ENCODE measurements at places on chromosomes 1 and 21. TPM values are rescaled to one million over a fixed set of nuclear protein-coding genes. Genes with fewer than 3 reads are reported as not detected.

DNA sequence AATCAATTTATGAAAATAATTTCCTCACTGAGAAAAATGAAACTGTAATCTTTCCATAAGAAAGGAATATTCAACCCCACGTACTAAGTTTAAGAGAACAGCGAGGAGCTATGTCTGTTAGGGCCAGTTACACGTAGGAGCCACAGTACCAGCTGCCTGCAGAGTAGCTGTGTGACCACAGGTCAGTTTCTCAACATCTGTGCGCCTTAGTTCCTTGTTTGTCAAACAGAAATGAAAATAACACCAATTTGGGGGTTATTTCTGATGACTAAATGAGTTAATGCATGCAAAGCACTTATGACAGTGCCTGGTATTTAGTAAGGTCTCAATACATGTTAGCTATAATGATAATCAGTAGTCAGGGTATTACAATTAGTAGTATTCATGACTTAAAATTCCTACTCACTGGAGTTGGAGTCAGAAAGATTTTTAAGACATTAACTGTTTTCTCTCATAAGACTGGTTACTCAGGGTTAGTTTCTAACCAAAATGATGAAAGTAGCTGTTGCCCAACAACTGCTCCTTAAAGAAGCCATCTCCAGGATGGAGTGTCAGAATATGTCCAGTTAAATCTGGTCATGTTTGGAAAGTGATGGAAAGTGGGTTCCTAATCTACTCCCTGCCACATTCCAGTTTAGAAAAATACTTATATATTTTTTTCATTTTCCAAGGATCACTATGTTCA is 85.8 kb upstream of the ZNF648 start:
- H3K4me3 ChIP-seq, result no peak overlapping the region
- no peak overlapping the region for H3K27ac ChIP-seq
- no peak for DNase-seq
- H3K27me3 ChIP-seq, result peaks cover 1% of the 10 kb centered on the region
- no peaks in the 10 kb centered on the region for H3K36me3 ChIP-seq

DNA sequence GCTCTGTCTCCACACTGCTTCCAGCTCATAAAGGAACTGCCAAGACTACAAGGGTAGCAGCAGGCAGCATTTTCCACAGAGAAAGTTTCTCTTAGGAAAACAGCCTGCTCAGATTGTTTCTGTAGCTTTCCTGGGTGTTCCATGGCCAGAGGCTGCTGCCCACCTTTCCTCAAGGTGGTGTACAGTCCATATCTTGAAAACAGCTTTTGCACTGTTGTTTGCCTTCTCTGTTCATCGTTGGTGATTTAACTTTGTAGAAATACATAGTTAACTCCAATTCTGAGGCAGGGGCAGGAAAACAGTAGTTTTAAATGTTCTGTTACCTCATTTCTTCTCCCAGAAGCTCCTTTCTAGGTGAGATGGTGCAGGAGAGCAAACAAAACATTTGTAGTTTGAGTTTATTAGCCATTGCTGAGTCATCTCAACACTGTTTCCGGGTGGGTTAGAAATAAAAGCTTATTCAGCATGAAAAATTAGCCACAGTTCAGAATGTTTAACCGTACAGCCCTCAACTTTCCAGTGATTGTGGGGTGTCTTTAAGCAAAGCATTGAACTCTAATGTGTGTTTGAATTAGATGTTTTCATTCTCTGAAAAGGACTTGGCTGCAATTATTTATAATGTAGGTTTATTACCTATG is 41.7 kb downstream of the DIP2A start:
- H3K27ac ChIP-seq, result peak overlapping the region; percentile 7
- H3K27me3 ChIP-seq, result no peaks in the 10 kb centered on the region
- peaks cover 29% of the 10 kb centered on the region for H3K4me1 ChIP-seq
- no peak for DNase-seq
- peaks cover 26% of the 10 kb centered on the region for H3K36me3 ChIP-seq

DNA sequence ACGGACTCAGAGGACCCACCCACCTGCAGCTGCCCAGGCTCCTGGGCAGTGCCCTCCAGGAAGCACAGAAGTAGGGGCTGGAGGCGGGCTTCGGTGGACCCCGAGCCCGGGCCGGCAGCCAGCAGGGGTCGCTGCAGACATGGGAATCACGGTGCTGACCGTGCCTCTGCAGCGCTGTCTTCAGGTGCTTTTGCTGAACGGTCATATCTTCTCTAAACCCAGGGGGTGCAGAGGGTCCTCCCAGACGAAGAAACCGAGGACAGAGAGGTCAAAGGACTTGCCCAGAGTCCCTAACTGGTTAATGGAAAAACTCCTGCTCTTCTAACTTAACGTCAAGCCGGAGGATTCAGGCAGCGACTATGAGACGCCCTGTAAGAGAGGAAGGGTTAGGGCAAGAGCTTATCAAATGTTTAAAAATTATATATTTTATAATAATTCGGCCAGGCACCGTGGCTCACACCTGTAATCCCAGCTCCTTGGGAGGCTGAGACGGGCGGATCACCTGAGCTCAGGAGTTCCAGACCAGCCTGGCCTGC is 21.5 kb upstream of the LEFTY2 start:
- H3K4me1 ChIP-seq, result peaks cover 2% of the 10 kb centered on the region
- no peaks in the 10 kb centered on the region for H3K27me3 ChIP-seq
- H3K27ac ChIP-seq, result no peak overlapping the region
- DNase-seq, result peak; percentile 75

- H3K4me3 ChIP-seq, result no peak overlapping the region
- H3K27me3 ChIP-seq, result no peaks in the 10 kb centered on the region
- DNase-seq, result no peak
Observed at GRCh38 chr1:39852214-39852791, 31.0 kb downstream of the TRIT1 start.

- no peaks in the 10 kb centered on the region for H3K27me3 ChIP-seq
- no peaks in the 10 kb centered on the region for H3K36me3 ChIP-seq
- no peaks in the 10 kb centered on the region for H3K4me1 ChIP-seq
- H3K27ac ChIP-seq, result no peak overlapping the region
- no peak overlapping the region for H3K4me3 ChIP-seq
Observed at GRCh38 chr1:204113896-204114295, 37.9 kb downstream of the ETNK2 start.

DNA sequence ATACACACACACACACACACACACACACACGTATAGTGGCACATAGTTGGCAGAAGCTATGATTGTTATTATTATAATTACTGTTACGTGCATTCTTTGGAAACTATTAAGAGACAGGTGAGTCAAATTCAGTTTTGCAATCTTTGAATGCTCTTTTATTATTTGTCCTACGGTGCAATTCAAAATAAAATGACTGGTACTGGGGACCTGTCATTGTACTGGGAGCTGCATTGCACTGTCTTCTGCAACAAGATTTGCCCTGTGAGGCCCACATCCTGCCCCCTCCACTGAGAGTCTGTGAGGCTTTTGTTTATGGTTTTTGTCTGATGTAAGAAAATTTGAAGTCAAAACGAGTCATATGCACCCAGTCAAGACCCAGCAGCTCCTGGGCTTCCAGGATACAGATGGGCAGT is 1.9 kb downstream of the LY9 start:
- peak; percentile 87 for DNase-seq
- H3K4me3 ChIP-seq, result peak overlapping the region; percentile 77
- H3K27me3 ChIP-seq, result no peaks in the 10 kb centered on the region
- H3K27ac ChIP-seq, result peak overlapping the region; percentile 88
- H3K4me1 ChIP-seq, result peaks cover 74% of the 10 kb centered on the region

GRCh38 chr1:61174060-61174795 is 91.9 kb downstream of the NFIA start:
- no peaks in the 10 kb centered on the region for H3K36me3 ChIP-seq
- H3K4me1 ChIP-seq, result no peaks in the 10 kb centered on the region
- no peak overlapping the region for H3K4me3 ChIP-seq
- H3K27ac ChIP-seq, result no peak overlapping the region
- DNase-seq, result no peak
- peaks cover 1% of the 10 kb centered on the region for H3K27me3 ChIP-seq

DNA sequence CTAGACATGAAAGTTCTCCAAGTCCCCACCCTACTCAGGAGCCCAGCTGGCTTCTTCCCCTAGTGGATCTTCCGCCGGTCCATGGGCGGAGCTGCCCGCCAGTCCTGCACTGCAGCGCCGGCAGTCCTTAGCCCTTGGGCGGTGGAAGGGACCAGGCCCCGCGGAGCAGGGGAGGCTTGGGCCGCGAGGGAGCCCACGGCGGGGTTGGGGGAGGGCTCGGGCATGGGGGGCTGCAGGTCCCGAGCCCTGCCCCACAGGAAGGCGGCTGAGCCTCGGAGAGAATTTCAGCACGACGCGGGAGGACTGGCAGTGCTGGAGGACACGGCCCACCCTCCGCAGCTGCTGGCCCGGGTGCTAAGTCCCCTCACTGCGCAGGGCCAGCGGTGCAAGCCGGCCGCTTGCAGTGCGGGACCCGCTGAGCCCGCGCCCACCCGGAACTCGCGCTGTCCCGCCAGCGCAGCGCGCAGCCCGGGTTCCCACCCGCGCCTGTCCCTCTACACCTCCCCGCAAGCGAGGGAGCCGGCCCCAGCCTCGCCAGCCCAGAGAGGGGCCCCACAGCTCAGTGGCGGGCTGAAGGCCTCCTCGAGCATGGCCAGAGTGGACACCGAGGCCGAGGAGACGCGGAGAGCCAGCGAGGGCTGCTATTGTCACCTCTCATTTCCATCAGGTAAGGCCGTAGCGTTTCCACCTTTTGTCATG is 1398.6 kb downstream of the MRPL39 start:
- no peaks in the 10 kb centered on the region for H3K27me3 ChIP-seq
- H3K4me1 ChIP-seq, result no peaks in the 10 kb centered on the region
- no peak for DNase-seq
- no peak overlapping the region for H3K4me3 ChIP-seq
- no peak overlapping the region for H3K27ac ChIP-seq

DNA sequence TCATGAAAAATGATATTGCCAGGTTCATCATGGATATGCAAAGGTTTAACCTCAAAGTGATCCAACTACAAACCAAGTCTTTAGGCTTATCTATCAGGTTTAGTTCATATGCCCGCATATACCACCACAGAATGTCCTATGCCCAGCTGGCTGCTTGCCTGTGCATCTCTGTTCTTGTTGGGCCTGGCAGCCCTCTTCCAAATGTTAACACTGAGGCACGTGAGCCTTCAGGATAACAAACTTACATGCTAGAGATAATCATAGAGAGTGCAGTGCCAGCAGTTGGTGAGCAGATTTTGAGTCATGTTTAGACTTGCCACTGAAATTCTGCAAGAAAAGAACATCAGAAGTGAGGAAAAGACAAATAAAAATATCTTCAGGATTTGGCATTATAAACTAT is 607.9 kb upstream of the TMPRSS15 start:
- no peaks in the 10 kb centered on the region for H3K4me1 ChIP-seq
- no peak for DNase-seq
- H3K27ac ChIP-seq, result no peak overlapping the region
- H3K4me3 ChIP-seq, result no peak overlapping the region
- no peaks in the 10 kb centered on the region for H3K27me3 ChIP-seq

DNA sequence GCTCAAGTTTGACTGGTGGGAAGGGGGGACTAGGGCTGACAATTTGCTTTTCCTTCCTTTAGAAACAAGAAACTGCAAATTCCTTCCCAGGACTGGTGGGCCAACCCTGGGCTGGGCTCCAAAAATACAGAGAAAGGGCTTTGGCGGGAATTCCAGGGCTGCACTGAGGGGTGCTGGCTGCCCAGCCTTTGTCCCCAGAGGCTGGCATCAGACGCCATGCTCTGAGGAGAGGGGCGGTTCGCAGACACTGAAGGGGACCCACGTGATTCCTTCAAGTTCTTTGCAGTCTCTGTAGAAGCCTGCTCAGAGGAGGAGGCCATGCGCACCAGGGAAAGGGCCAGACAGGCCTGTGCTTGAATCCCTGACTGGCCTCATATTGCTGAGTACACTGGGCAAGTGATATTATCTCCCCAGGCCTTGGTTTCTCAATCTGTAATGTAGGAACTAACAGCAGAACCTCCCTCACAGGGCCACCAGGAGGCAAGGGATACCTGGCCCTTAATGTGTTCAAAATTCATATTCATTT is 119.5 kb downstream of the EPHB2 start:
- H3K27ac ChIP-seq, result no peak overlapping the region
- no peaks in the 10 kb centered on the region for H3K36me3 ChIP-seq
- H3K4me1 ChIP-seq, result no peaks in the 10 kb centered on the region

DNA sequence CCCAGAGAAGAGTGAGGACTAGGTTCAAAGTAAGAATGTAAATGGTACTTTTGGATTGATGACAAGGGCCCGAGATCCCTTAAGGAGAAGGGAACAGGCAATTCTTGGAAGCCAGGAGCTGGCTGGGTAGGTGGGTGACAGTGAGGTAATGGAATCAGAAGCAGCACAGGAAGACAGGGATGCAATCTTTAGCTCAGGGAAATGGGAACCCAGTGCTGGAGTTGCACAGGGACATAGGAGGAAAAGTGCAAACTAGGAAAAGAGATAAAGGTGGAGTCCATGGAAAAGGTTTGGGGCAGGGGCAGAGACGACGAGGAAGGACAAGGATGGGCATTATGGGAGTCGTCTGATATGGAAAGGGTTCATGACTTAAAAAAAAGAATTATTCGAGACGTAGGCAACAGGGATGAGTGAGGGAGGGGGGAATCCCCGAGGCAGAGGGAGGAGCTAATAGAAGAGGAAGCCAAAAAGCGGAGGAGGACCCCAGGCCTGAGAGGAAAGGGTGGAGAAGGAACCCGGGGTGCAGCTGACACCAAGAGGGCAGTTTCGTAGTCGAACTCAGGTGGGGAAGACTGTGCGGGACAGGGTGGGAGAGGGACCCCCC is 495 bp downstream of the PI4KB start:
- peak overlapping the region; percentile 95 for H3K4me3 ChIP-seq
- peak; percentile 77 for DNase-seq
- H3K4me1 ChIP-seq, result peaks cover 37% of the 10 kb centered on the region
- peaks cover 28% of the 10 kb centered on the region for H3K36me3 ChIP-seq
- H3K27me3 ChIP-seq, result no peaks in the 10 kb centered on the region
- H3K27ac ChIP-seq, result peak overlapping the region; percentile 89

GRCh38 chr1:229987953-229988352 is 79.1 kb upstream of the GALNT2 start:
- no peak overlapping the region for H3K4me3 ChIP-seq
- H3K36me3 ChIP-seq, result no peaks in the 10 kb centered on the region
- no peak for DNase-seq
- no peaks in the 10 kb centered on the region for H3K4me1 ChIP-seq
- H3K27me3 ChIP-seq, result peaks cover 11% of the 10 kb centered on the region

DNA sequence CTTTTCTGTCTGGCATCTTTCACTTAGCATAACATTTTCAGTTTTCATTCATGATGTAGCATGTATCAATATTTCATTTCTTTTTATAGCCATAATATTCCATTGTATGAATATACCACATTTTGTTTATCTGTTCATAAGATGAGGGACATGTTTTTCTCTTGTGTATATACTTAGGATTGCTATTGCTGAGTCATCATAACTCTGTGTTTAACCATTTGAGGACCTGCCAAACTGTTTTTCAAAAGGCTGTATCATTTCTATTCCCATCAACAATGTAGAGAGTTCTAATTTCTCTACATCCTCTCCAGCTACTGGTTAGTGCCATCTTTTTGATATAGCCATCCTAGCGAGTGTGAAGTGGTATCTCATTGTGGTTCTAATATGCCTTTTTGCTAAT is 26.2 kb downstream of the MPZL1 start:
- H3K27ac ChIP-seq, result no peak overlapping the region
- H3K4me1 ChIP-seq, result peaks cover 12% of the 10 kb centered on the region

GRCh38 chr1:183912265-183912886 is 107.5 kb downstream of the RGL1 start:
- H3K36me3 ChIP-seq, result peaks cover 4% of the 10 kb centered on the region
- no peak overlapping the region for H3K27ac ChIP-seq
- no peak overlapping the region for H3K4me3 ChIP-seq
- H3K27me3 ChIP-seq, result no peaks in the 10 kb centered on the region
- no peak for DNase-seq

The OR2L3 gene
- not detected for total RNA-seq

The FCRL4 gene
- not detected for total RNA-seq

The CCDC190 gene
- not detected for total RNA-seq

The DFFA gene
- total RNA-seq, result 32.0 TPM
